ENCODE measurements at places on chromosomes 1 and 21. TPM values are rescaled to one million over a fixed set of nuclear protein-coding genes. Genes with fewer than 3 reads are reported as not detected.

DNA sequence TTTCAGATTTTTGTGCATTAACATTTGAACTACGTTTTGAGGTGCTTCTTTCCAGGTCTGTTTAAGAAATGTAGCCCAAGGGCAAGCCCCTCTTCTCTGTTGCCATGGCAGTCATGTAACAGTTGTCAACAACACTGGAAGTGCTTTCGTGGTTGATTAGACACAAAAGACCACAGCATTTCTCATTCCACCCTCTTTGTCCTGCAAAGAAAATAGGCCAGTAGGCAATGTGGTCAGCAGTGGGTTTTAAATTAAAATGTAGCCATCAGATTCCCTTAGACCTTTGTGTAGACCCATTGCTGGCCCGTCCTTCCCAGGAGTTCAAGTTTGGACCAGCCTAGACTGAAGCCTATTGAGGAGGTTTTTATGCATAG lies 35.4 kb downstream of the VANGL1 start:
- DNase-seq, result peak; percentile 75

The SLC44A5 gene
- total RNA-seq, result 1.6 TPM

The PEAR1 gene
- 8.5 TPM for total RNA-seq

The LRRC7 gene
- 0.14 TPM for total RNA-seq

GRCh38 chr1:5444396-5444795 lies 547.8 kb downstream of the NPHP4 start:
- DNase-seq, result no peak

DNA sequence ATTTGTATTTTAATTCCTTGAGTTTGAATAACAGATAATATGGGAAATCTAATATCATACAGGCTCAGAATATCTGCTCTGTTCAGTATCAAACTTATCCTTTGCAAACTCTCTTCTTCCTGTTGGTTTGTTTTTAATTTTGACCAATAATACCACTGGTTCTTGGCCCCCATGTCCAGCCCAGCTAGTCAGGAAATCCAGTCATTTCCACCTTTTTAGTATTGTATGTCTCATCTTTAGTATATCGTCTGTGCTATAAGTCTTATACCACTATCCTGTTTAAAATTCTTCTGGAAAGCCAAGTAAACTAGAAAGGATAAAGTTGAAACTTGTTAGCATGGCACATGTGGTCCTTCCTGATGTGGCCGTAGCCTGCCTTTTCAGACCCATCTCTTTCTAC lies 10.7 kb downstream of the SCCPDH start:
- no peak for DNase-seq

- no peak for DNase-seq
These were observed 805.6 kb upstream of the CXADR start for GRCh38 chr21:16707274-16707673.

DNA sequence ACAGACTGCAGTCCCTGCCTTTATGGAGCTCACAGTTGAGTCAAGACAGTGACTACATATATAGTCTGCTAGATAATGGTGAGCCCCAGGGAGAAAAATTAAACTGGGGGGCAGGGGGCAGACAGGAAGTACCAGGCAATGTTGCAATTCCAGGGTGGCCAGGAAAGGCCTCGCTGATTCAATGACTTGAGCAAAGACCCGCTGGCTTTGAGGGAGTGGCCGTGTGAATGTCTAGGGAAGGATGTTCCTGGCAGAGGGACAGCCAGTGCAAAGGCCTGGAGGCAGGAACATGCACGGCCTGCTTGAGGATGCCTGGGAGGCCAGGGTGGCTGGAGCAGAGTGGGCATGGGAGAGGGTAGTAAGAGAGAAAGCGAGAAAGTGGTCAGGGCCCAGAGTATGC lies 23.0 kb upstream of the EPHA8 start:
- DNase-seq, result no peak

The TACSTD2 gene
- total RNA-seq, result 3.0 TPM

The TMEM61 gene
- total RNA-seq, result not detected

GRCh38 chr1:167775178-167775577 lies 53.4 kb downstream of the MPZL1 start:
- peak; percentile 64 for DNase-seq

GRCh38 chr1:79633456-79633855 lies 626.9 kb upstream of the ADGRL4 start:
- DNase-seq, result peak; percentile 79

The TDRD5 gene
- total RNA-seq, result not detected

DNA sequence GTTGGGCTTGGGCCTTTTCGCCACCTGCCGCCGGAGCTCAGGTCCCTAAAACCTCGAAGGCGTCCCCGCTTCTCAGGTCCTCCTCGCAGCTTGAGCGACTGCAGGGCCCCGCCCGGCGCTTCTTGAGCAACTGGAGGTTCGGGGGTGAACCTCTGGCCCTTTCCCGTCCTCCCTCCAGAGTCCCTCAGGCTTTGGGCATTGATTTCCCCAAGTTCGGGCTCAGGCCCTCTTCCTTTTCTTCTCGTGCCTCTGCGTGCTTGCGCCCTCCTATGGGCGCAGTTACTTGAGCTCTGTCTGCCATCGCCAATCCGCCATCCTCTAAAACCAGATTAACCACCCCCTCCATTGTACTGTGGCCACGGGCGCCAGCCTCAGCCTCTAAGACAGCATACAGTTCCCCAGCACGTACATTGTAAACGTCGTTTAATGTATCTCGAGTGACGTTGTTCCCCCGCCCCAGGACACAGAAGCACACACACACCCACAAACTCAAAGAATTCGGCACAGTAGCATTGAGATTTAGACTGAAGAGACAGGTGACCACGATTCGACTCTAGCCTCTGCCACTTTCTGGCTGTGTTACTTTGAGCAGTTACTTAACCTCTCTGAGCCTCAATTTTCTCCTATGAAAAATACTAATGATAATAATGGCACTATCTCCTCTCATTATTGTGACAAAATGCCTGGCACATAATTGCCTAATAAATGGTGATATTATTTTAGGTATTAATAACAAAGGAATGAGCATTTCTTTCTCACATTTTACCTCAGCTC lies 22.6 kb downstream of the BTG2 start:
- peak; percentile 50 for DNase-seq

The ANXA9 gene
- not detected for total RNA-seq

- no peak for DNase-seq
These were observed 409.9 kb upstream of the ESRRG start for GRCh38 chr1:217133092-217133491.

- peak; percentile 88 for DNase-seq
These were observed 73.2 kb upstream of the ADGRL4 start for GRCh38 chr1:79079770-79080169.

The OR2M2 gene
- not detected for total RNA-seq

DNA sequence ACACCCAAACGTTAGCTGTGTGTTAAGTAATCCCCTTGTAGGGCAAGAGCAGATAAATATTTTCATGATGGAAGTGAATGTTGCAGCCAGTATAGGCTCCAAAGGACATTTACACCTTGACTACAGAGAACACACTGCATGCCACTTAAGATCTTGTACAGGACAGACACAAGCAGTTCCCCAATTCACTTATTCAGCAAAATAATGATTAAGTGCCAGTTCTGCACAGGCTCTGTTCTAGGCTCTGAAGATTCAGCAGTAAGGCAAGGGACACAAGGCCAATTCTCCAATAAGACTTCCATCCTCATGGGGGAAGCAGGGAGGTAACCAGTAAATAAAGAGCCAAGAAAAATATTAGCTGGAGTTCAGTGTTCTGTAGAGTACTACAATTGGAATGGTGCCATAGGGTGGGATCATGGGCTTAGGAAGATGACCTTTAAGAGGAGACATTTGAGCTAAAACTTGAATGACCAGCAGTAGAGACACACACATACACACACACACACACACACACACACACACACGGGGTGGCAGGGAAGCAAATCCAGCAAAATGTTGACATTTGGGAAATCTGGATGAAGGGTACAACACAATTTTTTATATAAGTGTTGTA lies 199.9 kb upstream of the JUN start:
- DNase-seq, result no peak

DNA sequence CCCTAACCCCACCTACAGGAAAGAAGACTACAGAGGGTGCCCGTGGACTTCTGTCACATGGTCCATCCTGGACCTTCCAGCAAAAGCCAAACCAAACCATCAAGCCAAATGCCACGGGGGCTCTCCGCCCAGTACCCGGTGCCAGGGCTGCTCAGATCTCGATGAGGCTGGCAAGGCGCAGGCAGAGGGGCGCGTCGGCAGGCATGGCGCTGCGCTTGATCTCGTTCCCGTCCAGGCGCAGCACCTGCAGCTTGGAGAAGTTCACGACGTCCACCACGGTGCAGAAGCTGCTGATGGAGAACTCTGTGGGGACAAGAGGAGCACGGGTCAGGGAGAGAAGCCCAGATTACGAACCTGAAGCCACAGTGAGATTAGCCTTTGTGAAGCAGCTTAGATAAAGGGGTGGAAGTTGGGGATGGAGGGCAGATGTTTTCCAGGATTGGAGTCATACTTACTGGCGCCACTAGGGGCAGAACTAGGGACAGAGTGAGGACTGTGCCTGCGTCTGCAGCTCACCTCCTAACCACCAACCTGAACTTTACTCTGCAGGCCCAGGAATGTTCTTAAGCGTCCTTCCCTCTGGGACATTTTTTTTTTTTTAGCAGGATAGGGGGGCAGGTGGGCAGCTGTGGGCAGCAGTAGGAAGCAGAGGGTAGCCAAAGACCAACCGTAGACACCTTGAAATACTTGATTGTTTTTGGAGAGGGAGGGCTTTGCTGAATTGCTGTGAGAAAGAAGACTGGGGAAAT lies 8.6 kb downstream of the FMOD start:
- DNase-seq, result peak; percentile 27

DNA sequence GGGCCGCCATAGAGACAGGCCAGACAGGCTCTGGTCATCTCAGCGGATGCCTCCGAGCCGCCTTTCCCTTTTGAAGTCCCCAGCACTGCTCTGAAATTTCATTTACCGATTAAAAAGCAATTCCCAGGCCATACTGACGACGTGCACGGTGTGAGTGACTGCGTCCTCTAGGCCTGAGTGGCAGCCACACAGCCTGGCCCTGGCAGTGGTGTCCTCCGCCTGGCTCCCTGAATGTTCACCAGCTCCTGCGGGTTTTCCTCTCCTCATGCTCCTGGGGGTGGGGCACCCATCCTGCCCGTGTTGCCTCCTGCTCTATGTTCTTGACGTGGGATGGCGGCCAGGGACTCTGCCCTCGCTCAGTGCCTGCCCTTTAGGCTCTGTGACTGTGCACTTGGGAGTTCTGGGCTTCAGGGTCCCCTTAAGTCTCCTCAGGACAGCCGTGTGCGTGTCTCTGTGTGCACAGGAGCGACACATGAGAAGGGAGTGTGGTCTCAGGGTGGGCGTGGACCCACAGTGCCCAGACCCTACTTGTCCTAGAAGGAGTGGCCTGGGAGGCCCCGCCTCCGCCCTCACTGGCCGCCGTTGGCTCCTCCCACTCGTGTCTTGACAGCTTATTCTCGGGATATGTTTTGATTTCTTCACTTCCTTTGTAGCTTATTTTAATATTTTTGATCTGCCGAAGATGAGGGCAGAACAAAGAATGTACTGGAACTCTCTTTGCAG lies 3.6 kb downstream of the SKI start:
- peak; percentile 54 for DNase-seq

- DNase-seq, result peak; percentile 96
These were observed 32.3 kb upstream of the ETS2 start for GRCh38 chr21:38773099-38774061.

DNA sequence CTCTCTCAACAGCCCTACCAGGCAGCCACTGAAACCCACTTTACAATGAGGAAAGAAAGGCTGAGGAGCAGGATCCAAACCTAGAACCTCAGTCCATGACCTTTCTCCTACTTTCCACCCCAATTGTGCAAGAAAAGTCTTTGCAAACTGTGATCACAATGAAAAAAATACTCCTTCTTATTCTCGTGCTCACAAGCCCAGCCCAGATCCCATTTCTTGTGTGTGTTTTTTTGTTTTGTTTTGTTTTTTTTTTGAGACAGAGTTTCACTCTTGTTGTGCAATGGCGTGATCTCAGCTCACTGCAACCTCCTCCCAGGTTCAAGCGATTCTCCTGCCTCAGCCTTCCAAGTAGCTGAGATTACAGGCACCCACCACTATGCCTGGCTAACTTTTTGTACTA lies 97.7 kb downstream of the CRYAA start:
- no peak for DNase-seq

DNA sequence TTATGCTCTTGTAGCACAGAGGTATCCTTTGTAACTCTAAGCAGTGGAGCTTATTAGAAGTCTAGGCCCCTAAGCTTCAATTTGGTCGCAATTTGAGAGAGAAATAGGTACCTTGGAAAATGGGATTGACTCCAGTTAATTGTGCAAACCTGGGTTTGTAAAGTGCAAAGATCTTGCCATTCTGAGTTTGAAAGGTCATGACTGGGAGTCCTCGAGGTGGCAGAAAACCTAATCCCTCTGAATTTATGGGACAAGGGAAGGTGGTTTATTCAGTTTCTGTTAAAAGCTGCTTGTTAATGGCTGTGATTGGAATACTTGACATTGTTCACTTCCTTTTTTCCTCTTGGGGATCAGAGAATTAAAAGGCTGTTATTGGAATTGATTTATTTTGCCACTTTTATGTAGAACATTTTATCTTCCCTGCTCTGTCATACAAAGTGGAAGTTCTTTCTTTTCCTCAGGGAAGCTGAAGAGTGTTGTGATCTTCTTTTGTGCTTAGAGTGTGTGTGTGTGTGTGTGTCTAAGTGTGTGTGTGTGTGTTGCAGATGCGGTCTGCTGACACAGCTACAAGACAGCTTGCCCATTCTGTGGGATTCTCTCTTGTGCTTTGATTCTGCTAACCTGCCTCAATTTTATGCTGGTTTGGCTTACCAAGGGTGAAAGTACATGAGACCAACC lies 144.5 kb downstream of the SPATA46 start:
- DNase-seq, result no peak

The CYB5RL gene
- 3.9 TPM for total RNA-seq

DNA sequence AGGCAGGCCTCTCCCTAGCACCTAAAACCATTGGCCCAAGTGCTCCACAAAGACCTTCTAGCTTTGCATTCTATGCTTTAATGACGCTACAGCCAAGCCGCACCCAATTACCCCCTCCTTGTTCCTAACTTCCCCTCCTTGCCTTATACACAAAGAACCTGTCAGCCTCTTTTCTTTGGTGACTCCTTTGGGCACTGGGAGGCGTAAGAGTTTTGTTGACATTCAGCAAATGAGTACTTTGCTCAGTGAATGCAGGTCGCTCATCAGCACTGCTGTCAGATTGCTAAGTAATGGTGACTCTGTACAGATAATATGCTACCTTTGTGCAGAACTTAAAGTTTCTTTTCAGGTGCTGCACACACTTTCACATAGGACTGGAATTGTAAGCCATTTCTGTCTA lies 187.6 kb upstream of the FAM78B start:
- no peak for DNase-seq
